ENCODE measurements at places on chromosomes 2 and 18.

GRCh38 chr18:58538604-58539386 is 90.1 kb downstream of the ALPK2 start:
- no peak for DNase-seq

DNA sequence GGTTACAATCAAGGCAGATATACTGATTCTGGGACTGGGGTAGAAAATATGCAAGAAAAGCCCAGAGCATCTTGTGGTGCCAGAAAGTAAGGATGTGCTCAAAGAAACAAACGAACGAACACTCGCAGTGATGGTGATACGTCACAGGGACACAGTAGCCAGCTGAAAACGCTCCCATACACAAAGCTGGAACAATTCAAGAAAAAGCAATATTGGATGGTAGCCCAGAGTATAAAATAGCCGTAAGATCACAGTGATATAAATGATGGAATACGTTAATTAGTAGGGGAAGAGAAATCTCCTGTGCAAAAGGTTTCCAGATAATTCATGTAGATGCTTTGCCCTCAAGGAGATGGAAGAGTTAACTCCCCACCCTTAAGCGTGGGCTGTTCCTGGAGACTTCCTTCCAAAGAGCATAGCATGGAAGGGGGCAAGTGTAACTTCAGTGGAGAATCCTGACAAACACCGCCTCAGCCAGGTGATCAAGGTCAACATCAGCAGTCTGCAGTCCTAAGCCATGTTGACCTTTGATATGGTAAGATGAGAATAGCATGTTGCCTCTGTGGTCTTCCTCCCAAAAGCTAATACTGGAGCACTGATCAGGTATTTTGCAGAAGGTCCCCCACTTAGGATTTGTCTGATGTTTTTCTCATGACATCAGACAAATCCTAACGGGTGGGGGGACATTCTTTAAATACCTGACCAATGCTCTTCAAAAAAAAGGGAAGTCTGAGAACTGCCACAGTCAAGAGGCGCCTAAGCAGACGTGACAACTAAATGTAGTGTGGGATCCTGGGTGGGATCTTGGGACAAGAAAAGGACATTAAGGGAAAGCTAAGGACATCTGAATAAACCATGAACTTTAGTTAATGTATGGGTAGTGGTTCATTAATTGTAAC is 99.0 kb downstream of the NCK2 start:
- DNase-seq: no peak

DNA sequence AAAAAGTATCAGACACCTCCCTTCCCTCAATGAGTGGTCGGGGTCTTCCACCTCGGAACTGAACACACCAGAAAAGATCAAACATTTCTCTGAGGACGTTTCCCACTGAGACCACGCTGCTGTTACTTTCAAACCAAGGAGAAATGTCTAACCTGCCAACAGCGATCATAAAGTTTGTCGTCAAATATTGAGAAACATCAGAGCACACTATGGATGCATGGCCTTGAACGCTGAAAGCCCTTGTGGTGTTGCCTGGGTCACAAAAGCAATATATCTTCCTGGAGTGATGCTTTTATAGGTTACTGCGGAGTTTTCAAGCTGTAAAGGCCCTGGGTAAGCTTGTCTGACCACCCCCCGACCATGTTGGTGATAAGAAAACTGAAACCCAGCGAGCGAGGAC is 70.2 kb upstream of the ID2 start:
- DNase-seq: no peak

GRCh38 chr18:7596147-7596546 is 29.0 kb downstream of the PTPRM start:
- no peak for DNase-seq

GRCh38 chr18:76844742-76845477 is 22.6 kb downstream of the ZNF236 start:
- DNase-seq: no peak

DNA sequence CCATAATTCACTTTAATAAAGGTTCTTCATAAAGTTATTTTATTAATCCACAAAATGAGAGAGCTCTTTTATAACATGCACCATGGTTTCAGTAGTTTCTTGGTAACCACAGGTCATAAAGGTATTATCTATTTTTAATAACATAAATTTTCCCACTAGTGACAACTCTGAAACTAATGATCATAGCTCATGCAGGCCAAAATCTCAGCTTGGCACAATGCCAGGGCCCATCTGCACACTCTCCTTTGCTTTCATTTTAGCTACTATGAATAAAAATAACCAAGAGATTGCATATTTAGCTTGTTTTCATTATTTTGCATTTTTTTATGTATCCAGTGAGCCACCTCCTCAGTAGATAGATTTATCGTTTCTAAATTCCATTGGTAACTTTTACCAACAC is 691.8 kb upstream of the CHAC2 start:
- DNase-seq: no peak

- no peak for DNase-seq
Measured at GRCh38 chr2:15485949-15486348, 75.2 kb downstream of the NBAS start.

DNA sequence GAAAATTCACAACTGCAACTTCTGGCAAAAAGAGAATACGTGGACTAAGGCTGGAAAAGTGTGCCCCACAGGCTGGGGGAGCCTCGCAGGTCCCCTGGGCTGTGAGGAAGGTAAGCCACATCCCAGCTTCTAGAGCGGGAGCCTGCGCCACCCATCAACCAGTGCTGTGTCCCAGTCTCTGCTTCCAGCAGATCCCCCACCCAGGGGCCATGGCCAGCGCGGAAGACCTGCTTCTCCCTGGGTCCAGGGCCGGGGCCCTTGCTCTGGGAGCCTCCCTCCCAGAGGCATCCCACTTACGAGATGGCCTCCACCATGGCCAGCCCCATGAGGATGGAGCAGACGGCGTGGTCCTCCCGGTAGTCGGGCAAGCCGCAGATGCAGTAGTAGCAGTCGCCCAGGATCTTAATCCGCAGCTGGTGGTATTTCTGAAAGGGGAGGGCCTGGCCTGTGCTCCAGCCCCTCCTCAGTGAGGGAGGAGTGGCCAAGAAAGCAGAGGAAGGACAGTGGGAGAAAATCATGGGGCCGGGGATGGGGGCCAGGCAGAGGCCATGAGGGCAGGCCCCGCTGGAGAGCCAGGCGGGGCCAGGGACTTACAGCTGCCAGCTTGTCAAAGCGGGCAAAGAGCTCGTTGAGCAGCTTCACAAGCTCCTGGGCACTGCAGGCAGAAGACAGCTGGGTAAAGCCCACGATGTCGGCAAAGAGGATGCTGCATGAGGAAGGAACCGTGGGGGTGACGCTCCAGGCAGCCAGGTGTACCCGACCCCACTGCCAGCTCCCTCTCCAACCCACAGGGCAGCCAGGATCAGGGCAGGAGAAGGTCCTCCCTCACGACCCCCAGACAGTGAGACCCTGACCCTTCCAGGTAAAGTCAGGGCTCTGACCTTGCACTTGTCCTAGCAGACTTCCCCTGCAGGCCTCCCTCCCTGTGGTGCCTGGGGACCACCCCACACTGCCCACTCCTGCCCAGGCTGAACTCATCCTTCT is 48.0 kb downstream of the CENPO start:
- DNase-seq: no peak

GRCh38 chr2:22812065-22812680 is 572.8 kb upstream of the KLHL29 start:
- no peak for DNase-seq

DNA sequence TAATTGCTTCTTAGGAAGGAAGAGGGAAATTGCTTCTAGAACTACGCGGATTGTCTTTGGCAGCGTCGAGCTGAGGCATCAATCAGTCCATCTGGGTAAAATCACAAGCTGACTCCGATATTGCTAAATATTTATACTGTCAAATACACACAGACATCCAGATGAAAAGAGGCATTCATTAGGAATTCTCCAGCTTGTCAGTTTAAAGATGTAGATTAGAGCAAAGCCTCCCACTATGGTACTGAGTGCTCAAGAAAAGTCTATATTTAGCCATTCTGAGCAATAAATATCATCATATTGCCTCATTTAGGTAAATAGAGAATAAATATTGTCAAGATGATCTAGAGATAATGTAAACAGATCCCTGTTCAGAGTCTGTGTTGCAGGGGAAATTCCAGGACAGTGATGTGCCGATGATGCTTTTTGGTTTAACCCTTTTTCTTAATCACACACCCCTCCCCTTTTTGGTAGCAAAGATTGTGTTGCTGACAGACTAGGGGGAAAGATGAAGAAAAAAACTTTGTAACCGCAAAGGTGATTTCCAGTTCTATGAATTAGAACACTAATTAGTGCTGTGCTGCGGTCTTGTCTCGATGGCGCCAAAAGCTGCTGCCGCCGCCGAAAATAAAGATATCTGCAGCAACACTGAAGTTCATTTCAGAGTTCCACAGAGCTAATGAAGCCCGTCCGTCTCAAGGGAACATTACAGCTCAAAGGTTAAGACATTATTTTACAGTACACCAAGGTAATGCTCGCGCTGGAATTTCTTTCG is 171.8 kb downstream of the PTGR3 start:
- peak; percentile 8 for DNase-seq

DNA sequence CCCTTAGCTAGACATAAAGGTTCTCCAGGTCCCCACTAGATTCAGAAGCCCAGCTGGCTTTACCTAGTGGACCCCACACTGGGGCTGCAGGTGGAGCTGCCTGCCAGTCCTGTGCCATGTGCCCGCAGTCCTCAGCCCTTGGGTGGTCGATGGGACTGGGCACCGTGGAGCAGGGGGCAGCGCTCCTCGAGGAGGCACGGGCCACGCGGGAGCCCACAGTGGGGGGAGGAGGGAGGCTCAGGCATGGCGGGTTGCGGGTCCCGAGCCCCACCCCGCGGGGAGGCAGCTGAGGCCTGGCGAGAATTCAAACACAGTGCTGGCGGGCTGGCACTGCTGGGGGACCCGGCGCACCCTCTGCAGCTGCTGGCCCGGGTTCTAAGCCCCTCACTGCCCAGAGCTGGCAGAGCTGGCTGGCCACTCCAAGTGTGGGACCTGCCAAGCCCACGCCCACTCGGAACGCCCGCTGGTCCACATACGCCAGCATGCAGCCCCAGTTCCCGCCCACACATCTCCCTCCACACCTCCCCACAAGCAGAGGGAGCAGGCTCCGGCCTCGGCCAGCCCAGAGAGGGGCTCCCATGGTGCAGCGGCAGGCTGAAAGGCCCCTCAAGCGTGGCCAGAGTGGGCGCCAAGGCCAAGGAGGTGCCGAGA is 119.7 kb upstream of the NRXN1 start:
- DNase-seq: no peak

GRCh38 chr18:4017480-4017879 is 437.6 kb downstream of the DLGAP1 start:
- no peak for DNase-seq

DNA sequence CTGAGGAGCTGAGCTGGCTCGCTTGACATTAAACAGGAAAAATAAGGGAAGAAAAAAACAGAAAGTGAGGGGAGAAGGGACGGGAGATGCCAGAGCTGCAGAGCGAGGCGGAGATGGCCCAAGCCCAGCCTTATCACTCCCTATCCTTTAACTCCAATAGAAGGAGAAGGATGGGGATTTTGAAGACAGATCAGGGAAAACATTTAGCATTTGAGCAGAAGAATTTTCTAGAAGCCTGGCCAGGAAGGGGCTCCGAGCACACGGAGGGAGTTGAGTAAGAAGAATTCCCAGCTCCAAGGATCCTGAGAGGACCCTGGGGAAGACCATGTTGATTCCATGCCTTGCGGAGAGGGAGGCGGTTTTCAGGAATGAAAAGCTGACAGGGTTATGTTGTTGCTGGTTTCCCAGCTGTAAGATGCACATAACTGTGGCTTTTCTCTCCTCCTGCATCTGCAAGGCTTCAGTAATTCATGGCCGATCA is 35.6 kb downstream of the TWIST2 start:
- DNase-seq: no peak

GRCh38 chr18:55318951-55319441 is 269.0 kb downstream of the TCF4 start:
- no peak for DNase-seq

- DNase-seq: no peak
Measured at GRCh38 chr2:196951973-196952372, 25.5 kb upstream of the PGAP1 start.

GRCh38 chr2:231900486-231900942 is 25.7 kb downstream of the NPPC start:
- DNase-seq: peak; percentile 35

- DNase-seq: no peak
Measured at GRCh38 chr2:42045352-42045751, 2.5 kb upstream of the PKDCC start.

DNA sequence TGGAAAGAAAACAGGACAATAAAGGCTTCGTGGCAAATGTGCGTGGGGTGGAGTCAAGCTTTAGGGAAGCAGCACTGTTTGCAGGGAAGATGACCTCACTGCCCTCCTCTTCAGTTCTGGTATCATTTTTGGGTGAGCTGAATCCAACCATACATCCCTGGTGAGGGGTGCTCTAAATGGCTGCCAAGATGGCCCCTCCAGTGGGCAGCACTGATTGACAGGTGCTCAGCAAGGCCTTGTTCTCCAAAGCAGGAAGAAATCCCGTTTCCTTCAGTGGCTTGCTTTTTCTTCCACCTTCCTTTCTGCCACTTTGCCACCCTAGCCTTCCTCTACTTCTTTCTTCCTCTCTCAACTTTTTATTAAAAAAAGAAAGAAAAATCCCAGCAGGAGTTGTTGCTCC is 132.8 kb upstream of the SP5 start:
- no peak for DNase-seq

- DNase-seq: no peak
Measured at GRCh38 chr2:7289697-7290096, 372.5 kb downstream of the RNF144A start.
